Fibroblast of skin of right quadriceps (primary cell): ENCODE measurements at places on chromosomes 12 and 14.
A peak's percentile ranks its signal among the peaks of the same experiment; 100 is the strongest.

DNA sequence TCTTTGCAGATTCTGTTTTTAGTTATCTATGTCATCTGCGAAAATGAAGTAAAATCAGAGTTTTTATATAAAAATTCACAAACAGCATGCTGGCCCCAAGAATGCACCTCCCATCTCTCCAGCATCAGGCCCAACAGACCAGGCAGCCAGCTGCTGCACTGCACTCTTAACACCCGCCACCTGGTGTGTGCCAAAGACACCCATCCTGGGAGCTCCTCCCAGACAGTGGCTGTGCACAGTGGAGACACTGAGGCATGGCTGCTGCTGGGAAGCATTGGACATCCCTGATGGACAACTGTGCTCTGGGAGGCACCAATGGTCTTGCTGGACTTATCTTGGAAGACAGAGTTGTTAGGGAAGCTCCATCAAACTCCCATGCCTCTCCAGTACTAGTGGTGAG is 817.2 kb downstream of the TMEM121 start:
- no peak for DNase-seq

DNA sequence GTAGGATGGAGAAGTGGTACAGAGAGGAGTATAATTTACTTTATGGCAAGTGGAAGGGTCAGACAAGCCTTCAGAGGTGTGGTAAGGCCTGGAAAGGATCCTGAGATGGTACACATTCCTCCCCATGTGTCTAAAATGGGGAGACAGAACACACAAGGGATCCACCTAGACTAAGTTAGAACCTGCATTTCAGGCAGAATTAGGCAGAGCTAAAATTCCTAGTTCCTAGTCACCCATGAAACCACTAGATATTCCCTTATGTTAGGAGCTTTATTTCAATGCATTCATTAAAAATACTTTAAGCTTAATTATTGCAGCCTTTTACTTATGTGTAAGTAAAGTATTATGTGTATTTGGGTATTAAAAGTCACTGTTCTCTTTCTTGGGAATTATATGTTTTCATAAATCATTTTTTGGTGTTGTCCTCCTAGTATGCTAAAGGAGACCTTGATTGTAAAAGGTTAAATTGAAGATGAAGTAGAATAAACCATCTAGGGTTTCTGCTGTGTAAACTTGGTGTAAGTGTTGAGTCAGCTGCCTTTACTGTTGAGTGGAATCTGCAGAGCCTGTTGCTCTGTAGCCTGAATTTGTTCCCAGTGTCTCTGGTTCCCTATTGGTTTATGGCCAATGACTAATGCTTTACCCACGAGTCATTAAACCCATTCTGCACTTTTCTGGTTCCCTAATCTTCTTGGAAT is 423.2 kb downstream of the ATP23 start:
- DNase-seq = peak; percentile 100

- no peak for DNase-seq
Measured at GRCh38 chr14:36522972-36523715, 3.1 kb upstream of the NKX2-1 start.

DNA sequence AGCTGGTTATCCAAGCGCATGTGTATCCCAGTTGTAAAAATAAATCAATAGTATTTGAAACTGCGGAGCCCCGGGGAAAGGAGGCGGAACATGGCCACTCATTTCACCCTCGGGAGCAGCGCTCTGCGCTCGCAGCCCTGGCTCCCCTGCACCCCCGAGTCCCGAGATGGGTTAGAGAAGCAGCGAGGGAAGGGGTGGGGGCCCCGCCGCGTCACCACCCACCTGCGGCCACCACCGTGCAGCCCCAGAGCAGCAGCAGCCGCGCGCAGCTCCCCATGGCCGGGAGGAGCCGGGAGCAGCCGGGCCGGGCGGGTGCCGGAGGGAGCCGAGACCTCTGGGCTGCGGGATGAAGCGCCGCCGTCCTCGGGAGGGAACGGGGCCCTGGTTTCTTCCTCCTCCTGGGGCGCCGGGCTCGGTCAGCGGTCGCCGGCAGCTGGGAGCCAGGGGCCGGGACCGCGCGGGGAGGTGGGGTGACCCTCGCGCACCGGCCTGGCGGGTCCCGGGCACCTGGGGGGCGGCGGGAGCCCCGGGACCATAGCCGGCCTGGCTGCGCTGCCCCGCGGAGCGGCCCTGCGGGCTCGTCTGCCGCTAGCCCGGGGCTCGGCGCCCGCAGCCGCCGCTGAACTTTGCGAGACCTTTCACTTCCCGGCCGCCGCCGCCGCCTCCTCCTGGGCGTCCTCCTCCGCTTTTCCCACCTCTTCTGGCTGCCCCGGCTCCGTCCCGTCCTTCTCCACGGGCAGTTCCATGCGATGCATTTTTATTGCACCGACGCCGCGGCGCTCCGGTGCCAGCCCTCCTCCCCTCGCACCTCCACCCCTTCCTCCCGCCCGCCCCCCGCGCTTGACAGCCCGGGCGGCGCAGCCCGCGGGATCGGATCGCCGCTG is at the start of gene NTN4:
Gene NTN4, minus strand, starts transcription at position 732 of the 884 bp plus-strand sequence. Its CDS starts 455 bp downstream, at position 277.
- DNase-seq = peak; percentile 13

GRCh38 chr14:99581374-99581773 is 22.6 kb downstream of the CCDC85C start:
- no peak for DNase-seq

GRCh38 chr12:42985506-42985905 is 396.0 kb upstream of the PRICKLE1 start:
- no peak for DNase-seq

DNA sequence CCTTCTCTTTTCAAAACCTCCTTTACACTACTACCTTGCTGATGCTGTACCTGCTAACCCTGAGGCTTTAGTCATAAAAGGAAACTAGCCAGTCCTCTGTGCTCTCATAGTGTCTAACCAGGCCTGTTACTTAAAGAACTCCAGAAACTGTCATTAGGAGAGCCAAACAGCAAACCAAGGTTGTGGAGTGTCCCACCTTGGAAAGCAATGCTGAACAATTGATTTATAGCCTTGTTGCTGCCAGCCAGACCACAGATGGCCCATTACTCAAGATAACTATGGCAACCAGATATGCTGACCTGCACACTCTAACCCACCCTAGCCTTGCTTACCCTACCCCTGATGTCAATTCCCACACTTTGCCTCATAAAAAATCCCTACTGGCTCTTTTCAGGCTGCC is 26.5 kb upstream of the BCAT1 start:
- no peak for DNase-seq

- no peak for DNase-seq
Measured at GRCh38 chr12:57216014-57216911, at the start of gene NXPH4. Gene NXPH4, plus strand, starts transcription at chr12:57216794. Its CDS starts 176 bp downstream, at chr12:57216970.

DNA sequence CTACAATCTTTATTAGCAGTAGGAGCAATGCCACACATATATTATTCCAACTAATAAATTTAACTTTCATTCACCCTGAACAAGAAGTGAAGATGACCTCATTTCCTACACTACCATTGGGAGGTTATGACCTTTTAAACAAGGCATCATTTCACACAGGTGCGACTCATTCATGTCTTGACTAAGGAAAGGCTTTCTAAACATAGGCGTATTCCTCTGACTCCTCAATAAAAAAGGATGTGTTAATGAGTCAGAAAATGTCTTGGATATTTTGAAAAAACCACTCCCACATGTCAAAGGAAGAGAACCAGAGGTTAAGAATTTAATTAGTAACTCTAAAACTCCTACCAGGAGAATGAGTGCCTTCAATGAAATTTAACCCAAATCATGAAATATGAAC is 115.2 kb downstream of the PRICKLE1 start:
- DNase-seq = peak; percentile 73

- DNase-seq = no peak
Measured at GRCh38 chr12:67442347-67442841, 173.2 kb downstream of the CAND1 start.

- DNase-seq = no peak
Measured at GRCh38 chr12:114439817-114440216, 33.9 kb upstream of the TBX5 start.

GRCh38 chr14:51648296-51648695 is 3.4 kb upstream of the FRMD6 start:
- no peak for DNase-seq

- no peak for DNase-seq
Measured at GRCh38 chr12:23885394-23885793, 64.1 kb downstream of the SOX5 start.

DNA sequence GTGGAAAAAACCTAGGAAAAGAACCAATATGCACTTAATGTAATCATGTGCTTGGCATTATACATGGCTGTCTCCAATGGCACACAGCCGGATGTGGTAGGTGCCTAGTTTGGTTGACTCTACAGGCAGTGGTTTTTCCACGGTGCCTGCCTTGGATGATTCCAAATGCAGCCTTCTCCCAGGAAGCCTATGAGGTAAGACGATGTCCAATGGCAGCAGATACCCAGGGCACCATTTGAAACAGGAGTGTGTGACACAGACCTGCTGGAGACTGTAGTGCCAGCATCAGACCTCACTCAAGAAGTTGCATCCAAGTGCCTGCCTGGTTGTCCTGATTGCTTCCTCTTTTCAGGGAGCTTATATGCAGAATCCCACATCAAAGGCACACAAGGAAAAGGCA is 88.0 kb upstream of the VASH1 start:
- no peak for DNase-seq

- no peak for DNase-seq
Measured at GRCh38 chr12:19596434-19597166, 157.3 kb downstream of the AEBP2 start.

DNA sequence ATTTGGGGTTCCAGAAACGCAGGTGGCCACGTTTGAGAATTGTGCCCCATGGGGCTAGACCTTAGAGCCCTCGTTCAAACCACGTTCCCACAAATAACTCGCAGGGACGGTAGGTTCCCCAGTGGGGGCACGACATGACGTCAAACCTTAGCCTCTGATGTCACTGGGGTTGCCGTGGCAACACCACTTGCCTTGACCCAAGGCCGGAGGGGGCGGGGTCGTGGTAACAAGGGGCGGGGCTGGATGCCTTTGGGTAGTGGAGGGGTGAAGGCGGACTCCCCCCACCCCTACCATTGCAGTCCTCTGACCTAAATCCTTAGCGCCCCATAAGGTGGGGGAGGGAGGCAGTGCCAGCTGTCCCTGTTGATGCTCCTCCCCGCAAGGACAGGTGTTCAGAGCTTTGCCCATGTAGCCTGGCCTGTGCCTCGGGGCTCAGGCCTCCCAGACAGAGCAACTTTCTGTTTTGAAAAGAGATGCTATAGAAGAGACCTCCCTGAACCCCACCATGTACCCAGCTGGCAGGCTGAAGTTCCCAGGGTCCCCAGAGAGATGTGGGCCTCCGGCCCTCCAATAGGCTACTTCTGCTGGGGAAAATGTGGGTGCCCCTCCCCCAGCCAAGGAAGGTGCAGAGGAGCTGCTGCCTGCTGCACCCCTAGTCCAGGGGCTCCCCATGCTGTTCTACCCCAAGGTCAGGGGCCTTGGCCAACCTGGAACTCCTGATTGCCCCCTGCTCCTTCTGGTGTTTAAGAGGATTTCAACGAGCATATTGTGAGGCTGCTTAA is 1.9 kb downstream of the FAM222A start:
- DNase-seq = no peak

- no peak for DNase-seq
Measured at GRCh38 chr12:102776041-102776440, 141.0 kb downstream of the PAH start.

- no peak for DNase-seq
Measured at GRCh38 chr12:49058366-49059044, 2.1 kb downstream of the KMT2D start.

DNA sequence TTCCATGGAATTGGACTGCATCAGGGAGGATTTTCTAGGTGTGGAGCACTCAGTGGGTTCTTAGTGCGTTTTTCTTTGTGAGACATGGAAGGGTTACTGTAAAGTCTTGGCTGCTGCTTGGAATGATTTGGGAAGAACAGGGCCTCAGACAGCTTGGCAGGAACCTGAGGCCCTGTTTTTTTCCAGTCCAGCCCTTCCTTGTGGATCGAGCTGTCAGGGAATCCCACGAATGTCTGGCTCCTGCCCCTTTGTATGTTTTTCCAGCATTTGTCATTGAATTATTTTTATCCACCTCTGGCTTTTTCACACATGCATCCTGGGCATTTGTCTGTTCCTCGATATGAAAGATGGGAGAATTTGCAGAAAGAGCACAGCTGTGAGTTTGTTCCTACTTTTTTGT is 158.5 kb downstream of the TGFB3 start:
- DNase-seq = peak; percentile 39

DNA sequence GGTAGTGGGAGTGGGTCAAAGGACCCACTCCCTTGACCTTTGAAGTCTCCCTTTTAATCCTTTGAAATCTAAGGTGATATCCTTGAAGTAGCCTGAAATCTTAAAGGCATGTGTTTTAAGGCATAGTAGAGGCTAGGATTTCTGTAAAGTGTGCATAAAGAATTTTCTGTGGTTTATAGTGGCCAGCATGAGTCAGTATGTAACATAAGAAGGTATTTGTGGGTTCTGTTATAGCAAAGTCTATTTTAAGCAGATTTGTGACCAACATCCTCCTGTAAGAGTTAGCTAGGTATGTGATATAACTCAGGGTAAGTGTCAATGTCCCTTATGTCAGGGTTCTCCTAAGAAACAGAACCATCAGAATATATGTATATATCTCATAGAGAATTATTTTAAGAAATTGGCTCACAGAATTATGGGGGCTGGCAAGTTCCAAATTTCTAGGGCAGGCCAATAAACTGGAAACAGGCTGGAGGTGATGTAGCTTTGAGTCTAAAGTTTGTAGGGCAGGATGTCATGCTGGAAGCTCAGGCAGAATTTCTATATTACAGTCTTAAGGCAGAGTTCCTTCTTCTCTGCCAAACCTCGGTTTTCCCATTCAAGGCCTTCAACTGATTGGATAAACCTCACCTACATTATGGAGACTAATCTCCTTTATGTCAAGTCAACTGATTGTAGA is 18.7 kb upstream of the EPYC start:
- DNase-seq = peak; percentile 90

GRCh38 chr12:12181511-12181910 is 85.3 kb downstream of the LRP6 start:
- peak; percentile 74 for DNase-seq

DNA sequence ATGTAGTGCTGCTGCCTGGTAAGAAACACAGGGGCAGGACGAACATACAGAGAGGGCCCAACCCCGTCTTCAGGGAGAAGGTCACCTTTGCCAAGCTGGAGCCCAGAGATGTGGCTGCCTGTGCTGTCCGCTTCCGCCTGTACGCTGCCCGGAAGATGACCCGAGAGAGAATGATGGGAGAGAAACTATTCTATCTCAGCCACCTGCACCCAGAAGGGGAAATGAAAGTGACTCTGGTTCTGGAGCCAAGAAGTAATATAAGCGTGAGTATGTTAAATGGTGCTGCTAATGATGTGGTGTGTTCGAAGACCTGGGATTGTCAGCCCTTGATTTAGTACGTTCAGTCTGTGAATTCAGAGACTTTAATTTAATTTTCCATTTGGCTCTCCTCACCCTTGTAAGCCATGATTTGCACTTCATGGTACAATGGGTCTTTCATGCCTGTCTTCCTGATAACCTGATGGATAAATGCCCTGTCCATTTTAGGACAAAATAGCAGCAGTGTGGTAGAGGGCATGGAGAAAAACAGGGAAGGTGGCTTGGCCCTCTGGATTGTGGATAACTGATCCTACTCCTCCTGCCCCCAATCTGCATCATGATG is 318.9 kb downstream of the SNAPC1 start:
- no peak for DNase-seq

- DNase-seq = peak; percentile 94
Measured at GRCh38 chr12:1373901-1374735, 220.3 kb downstream of the FBXL14 start.
